ENCODE measurements at places on chromosomes 3 and 15.

DNA sequence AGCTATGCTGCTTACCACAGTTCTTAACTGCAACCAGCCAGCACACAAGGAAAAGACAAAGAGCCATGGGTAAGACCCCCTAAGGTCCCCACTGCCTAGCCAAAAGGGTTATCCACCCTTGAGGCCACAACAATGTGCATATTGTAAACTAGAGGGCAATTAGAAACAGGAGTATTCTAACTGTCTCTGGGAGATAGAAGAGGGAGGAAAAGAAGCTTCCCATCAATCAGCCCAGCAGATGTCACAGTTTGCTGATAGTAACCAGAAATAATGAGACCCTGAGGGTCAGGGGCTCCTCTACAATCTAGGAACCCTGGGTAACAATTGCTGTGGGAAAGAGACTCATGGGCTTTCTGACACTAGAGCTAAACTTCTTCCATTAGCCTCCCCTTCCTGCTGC lies 20.6 kb upstream of the IFT57 start:
- no peak for DNase-seq

GRCh38 chr3:52436500-52437149 lies 8.3 kb downstream of the SEMA3G start:
- DNase-seq, result no peak

- no peak for DNase-seq
Observed at GRCh38 chr15:41945731-41946130, 26.6 kb downstream of the EHD4 start.

DNA sequence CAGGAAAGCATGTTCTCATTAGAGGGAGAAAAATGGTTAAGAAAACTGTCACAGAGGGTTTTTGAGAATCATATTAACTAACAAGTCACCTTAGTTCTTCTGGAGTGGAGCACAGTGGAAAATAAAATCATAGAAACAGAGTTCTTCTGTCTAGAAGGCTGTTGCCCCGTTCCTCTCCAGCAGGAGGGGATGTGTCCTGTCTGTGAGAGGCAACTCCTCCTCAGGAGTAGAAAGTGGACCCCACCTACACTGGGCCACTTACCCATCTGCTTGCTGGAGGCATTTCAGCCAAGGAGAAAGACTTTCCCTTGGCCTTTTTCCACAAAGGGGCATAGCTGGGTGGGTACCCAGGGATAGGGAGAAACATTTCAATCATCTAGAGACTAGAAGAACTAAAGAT lies 106.6 kb downstream of the SSR3 start:
- no peak for DNase-seq

DNA sequence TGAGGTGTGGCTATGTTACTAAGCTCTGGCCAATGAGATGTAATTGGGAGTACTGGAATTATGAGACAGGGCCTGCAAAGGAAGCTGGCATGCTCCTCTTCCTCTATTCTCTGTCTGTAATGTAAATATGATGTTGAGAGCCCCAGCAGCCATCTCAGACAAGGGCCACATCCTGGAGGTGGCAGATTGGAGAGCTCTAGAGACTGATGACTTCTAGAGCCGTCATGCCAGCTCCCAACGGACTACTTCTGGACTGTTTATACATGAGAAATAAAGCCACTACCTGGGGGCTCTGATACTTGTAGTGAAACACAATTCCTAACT lies 19.7 kb downstream of the PLD1 start:
- DNase-seq, result no peak

- DNase-seq, result no peak
Observed at GRCh38 chr3:178392511-178392926, 143.7 kb upstream of the KCNMB2 start.

- DNase-seq, result peak; percentile 86
Observed at GRCh38 chr3:153221748-153222162, 59.7 kb downstream of the RAP2B start.

- DNase-seq, result no peak
Observed at GRCh38 chr3:64617610-64618009, 70.2 kb downstream of the ADAMTS9 start.

DNA sequence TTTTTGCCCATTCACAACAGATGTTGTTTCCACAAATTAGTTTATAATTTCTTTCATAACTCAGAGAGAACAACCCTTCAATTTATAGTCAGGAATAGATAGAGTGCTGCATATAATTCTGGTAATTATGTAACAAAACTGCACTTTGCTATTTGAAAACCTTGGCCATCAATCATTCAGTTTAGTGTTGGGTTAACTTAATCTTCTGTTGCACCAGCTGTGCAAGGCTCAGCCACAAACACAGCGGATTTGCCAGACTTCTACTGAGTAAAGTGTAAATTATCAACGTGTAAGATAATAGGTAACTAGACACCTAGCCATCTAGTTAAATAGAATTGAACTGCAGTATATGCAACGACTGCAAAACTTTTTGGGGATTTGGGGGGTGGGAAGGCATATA lies 1064.3 kb upstream of the EPHA6 start:
- DNase-seq, result no peak

GRCh38 chr3:45273681-45274515 lies 47.8 kb upstream of the TMEM158 start:
- no peak for DNase-seq

- DNase-seq, result no peak
Observed at GRCh38 chr15:100686021-100686724, 83.8 kb downstream of the ASB7 start.

DNA sequence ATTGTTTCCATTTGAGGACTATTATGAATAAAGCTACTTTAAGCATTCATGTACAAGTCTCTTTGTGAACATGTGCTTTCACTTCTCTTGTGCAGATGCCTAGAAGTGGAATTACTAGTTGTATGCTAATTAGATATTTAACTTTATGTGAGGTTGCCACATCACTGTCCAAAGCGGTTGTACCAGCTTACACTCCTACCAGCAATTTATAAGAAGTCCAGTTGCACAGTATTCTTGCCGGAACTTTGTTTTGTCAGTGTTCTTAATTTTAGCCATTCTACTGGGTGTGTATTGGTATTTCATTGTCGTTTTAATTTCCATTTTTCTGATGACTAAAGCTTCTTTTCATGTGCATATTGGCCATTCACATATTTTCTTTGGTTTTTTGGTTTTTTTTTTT lies 29.1 kb downstream of the SEMA3G start:
- no peak for DNase-seq

GRCh38 chr3:52401021-52401420 lies 43.9 kb downstream of the SEMA3G start:
- DNase-seq, result no peak

DNA sequence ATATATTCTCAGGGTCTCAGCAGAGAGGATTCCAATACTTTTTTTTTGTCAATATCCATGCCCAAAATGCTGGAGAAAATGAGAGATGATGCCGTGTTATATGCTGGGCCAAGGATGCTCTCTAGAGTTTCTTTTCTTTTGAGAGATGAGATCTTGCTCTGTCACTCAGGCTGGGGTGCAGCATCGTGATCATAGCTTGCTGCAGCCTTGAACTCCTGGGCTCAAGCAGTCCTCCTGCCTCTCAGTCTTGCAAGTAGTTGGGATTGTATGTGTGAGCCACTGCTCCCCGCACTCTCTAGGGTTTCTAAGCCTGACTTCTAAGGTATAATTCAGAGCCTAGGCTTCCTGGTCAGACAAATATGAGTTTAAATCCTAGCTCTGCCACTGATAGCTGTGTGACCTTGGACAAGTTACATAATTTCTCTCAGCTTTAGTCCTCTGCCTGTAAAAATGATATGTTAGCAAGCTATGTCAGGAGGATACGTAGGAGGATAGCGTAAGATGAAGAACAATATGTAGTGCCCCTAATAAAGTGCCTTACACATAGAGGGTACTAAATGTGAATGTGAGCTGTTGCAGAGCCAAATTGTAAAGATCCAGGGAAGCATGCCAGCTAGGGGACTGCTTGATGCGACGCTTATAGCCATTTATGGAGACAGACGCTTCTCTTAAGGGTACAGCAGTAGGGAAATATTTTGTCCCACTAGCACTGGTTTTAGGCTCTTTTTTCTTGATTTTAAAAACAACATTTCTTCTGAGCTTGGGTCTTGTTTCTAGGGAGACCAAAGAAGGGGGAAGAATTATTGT lies 7.4 kb downstream of the STARD9 start:
- peak; percentile 39 for DNase-seq

DNA sequence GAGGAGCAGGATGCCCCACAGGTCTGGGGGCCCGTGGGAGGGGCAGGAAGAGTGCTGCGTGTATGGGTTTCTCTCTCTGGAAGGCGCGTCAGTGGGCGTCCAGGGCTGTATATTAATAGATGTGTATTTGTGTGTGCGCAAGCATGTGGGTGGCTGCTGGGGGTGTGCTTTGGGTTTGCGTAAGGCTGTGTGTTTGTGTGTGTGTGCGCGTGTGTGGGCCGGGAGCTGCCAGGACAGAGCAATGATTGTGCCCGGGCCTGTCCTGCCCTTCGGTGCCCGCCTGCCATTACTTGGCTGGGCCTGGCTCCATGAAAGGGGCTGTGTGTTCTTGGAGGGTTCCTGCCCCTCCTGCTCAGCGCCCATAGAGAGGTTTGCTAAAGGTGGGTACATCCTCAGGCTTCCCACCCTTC lies 16.3 kb downstream of the CSPG4 start:
- peak; percentile 53 for DNase-seq

GRCh38 chr15:65323071-65323511 lies 18.6 kb downstream of the RNU5B-1 start:
- DNase-seq, result peak; percentile 63

DNA sequence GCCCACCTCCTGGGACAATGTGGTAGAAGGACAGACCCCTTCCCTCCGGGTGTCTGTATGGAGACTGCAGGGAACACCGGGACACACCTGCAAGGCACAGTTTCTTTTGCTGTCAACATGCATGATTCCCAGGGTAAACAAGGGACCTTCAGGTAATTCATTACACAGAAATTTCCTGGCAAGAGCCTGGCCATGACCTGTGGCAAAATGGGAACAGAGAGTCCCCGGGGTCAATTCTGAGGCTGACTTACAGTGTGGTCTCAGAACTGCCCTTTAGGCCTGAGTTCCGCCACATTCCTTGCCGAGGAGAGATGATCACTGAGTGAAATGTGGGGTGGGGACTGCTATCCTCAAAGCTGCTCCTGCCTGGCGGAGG lies 6.3 kb downstream of the STARD5 start:
- no peak for DNase-seq

DNA sequence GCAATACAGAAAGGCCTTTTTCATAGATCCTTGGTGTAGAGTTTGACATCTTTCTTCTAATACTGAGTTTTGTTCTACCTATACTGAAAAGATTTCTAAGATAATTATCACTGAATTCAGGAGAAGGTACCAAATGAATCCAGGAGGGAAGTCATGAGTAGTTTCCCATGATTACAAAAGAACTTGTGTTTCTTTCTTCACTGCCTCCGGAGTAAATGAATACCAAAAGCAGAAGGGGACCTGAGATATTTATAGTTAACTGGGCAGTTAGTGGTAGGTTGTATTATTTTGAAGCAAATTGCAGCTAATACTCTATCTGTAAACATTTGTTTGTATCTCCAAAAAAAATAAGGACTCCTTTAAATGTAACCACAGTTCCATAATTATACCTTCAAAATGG lies 175.4 kb downstream of the SUCNR1 start:
- no peak for DNase-seq

GRCh38 chr3:15050405-15051092 lies 14.6 kb downstream of the MRPS25 start:
- no peak for DNase-seq

- DNase-seq, result peak; percentile 18
Observed at GRCh38 chr3:197458179-197458707, 97.5 kb downstream of the BDH1 start.

DNA sequence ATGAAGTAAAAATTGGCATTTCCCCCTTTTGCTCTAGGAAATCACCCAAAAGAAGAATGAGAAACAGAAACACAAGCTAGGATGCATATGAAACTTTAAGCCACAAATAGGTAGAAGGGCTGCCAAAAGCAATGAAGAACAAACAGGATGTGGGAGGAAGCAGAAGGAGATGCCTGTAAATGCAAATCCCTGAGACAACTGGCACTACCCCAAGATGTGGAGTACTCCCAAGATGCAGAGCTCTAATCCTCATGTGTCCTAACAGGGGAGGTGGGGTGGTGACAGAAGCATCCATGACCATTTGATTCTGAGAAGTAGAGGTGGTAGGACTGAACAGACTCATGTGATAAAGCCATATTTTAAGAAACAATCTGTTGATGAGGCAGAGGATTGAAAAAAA lies 31.9 kb upstream of the ZNF280D start:
- DNase-seq, result no peak

DNA sequence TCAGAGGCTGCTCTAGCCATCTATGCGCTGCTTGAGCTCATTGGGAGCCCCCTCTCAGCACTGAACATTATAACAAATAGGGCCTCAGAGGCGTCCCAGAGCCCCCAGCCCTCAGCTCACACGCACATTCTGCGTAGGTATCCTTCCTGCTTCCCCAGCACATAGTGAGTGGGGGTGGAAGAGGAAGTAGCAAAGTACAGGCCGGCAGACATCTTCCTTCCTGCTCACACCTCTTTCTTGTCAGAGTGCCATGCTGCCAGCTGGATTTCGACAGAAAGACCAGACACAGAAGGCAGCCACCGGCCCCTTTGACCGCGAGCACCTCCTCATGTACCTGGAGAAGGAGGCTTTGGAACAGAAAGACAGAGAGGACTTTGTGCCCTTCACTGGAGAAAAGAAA lies 16.6 kb downstream of the TMOD2 start:
- DNase-seq, result no peak

- peak; percentile 52 for DNase-seq
Observed at GRCh38 chr3:111998636-111999483, at the start of gene TAGLN3. Gene TAGLN3, plus strand, starts transcription at chr3:111998922. Its CDS starts 501 bp downstream, at chr3:111999423.

GRCh38 chr15:37794947-37795346 lies 139.5 kb upstream of the TMCO5A start:
- no peak for DNase-seq

DNA sequence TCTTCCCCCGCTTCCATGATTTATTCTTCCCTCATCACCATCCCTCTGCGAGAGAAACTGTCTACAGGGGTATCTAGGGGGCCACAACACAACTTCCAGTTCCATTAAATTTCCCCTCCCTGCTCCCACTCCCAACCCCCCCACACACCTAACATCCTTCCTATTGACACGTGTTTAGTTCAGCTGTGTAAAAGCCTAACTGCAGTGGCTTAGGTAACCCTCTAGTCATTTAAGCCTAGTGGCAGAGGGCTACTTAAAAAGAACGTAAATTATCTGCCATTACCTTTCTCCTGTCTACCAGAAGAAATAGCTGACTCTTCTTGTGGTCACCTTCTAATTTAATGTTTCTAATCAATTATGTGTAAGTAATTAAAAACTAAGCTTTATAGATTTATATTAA lies 56.3 kb downstream of the ZNF148 start:
- DNase-seq, result no peak

DNA sequence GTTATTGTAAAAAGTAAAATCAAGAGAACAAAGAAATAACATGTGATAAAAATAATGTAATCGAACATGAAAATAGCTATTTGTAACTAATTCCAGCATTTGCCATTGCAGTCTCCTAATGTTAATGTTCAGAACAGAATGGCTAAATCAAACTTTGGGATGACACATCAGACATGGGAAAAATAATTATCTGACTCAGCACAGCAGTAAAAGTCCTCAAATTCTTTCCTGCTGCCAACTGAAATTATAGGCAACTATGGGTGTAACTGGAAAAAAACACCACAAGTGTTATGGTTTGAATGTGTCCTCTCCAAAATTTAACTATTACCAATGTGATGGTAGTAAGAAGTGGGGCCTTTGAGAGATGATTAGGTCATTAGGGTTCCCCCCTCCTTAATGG lies 446.7 kb downstream of the C3orf38 start:
- DNase-seq, result no peak

GRCh38 chr15:50380089-50380488 lies 25.1 kb upstream of the GABPB1 start:
- no peak for DNase-seq

Data from pons (tissue), 1 donor.